Activated naive CD8-positive, alpha-beta T cell treated with anti-CD3 and anti-CD28 coated beads, Interleukin-2, amount 50 U/mL, for 24 hours (primary cell): ENCODE measurements at places on chromosomes 6 and 20.

DNA sequence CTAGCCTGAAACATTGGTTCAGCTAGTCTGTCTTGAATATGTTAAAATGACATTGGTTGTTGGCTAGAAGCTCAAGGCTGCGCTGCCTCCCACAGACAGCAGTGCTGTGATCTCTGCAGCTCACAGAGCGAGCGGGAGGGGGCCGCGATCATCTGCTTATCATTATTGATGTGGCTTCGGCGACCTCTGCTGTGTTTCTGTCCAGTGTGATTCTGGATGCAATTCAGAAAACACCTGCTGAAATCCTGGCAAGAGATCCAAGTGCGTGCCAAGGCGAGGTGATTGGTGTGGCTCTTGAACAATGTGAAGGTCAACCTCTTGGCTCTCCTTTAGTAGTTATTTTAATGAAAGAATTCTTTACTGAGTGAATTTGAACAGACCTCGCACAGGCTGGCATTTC, 142.3 kb upstream of the SASH1 start:
- DNase-seq, result peak; percentile 4

- no peak for DNase-seq
These were observed 5.1 kb upstream of the POPDC3 start for GRCh38 chr6:105184921-105185320.

GRCh38 chr6:87909849-87910248, 137.8 kb upstream of the SPACA1 start:
- peak; percentile 59 for DNase-seq

DNA sequence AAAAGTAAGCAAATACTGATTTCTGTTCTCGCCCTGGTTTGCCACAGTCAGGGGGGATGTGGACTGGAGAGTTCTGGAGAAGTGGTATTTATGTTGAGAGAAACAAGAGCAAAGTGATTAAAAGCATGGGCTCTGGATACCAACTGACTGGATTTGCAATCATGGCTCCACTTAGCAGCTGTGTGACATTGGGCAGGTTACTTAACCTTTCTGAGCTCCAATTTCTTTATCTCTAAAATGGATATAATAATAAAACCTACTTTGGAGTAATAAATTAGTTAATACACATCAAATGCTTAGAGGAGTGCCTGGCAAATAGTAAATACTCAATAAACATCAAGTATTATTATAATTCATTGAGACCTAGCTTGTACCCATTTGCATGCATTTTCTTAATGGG, 111.7 kb downstream of the CLIC5 start:
- no peak for DNase-seq

DNA sequence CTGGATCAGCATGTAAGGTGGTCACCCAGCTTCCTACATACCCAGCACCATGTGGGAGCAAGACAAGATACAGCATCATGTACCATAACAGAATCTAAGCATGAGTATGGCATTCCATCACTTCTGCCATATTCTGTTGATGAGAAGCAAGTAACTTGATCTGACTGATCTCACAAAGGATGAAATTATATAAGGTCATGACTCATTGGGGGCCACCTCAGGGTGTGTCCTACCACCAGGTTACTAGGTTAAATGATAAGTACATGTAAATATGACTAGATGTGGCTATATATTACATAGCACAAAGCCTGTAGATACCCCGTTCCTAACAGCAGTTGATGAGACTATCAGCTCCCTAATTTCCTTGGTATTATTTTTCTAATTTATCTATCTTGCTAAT, 213.1 kb downstream of the DOK5 start:
- DNase-seq, result no peak

DNA sequence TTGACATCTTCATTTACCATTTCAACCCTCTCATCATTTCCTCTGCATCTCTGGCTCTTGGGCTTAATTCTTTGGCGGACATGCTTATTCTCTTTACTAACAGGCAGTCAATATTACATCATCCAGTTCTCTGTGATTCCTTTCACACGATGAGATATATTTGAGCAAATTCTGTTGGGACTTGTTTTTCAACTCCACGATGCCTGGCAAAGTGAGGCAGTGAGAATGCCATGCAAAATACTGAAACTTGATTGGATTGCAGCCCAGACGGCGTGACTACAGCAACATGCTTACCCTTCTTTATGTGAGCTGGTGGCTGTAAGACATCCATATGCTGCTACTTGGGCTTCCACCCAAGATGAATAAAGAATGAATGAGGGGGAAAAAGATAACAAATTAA, 101.7 kb upstream of the SPACA1 start:
- DNase-seq, result no peak

- DNase-seq, result no peak
These were observed 334.0 kb upstream of the NT5E start for GRCh38 chr6:85115876-85116275.

DNA sequence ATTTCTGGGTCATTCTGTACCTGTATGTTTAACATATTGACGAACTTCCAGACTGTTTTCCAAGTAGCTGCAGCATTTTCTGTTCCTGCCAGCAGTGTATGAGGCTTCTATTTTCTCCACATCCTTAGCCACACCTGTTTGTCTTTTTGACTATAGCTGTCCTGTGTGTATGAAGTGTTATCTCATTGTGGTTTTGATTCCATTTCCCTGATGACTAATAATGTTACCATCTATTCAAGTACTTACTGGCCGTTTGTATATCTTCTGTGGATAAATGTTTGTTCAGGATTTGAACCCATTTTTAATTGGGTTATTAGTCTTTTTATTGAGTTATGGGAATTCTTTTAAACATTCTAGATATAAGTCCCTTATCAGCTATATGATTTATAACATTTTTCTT, 95.2 kb downstream of the JAG1 start:
- DNase-seq, result no peak

- no peak for DNase-seq
These were observed 85.6 kb downstream of the BFSP1 start for GRCh38 chr20:17445543-17445942.

DNA sequence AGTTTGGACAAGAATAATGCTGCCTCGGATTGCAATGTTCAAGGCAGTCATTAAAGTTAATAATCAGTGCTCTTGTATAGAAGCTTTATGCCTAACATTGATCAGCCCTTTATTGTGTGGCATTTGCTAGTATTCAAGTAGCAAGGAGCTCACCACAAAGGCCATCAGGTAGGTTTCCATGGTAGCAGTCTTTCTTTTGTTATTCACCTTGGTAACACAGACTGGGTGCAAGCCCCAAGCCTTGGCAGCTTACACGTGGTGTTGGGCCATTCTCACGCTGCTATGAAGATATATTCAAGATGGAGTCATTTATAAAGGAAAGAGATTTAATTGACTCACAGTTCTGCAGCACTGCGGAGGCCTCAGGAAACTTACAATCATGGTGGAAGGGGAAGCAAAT, 149.3 kb downstream of the ADAT2 start:
- no peak for DNase-seq

DNA sequence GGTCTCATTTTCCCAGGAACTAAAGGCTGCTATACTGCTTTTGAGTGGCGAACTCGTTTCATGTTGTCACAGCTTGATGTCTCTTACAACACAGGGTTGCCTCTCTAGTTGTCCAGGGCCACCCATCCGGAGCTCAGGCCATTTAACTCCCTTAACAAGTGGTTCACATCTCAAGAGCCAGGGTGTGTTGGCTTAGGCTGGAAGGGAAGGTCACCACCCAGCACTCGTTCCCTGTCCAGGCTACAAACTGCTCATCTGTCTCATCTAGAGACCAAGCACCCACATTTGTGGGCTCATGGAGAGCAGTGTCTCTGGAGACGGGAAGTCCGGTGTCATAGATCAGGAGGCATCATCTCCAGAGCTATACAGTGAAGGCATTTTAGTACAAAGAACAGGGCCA, 106.8 kb upstream of the EXOC2 start:
- no peak for DNase-seq

GRCh38 chr6:48998574-48998973, 464.5 kb downstream of the MMUT start:
- no peak for DNase-seq

DNA sequence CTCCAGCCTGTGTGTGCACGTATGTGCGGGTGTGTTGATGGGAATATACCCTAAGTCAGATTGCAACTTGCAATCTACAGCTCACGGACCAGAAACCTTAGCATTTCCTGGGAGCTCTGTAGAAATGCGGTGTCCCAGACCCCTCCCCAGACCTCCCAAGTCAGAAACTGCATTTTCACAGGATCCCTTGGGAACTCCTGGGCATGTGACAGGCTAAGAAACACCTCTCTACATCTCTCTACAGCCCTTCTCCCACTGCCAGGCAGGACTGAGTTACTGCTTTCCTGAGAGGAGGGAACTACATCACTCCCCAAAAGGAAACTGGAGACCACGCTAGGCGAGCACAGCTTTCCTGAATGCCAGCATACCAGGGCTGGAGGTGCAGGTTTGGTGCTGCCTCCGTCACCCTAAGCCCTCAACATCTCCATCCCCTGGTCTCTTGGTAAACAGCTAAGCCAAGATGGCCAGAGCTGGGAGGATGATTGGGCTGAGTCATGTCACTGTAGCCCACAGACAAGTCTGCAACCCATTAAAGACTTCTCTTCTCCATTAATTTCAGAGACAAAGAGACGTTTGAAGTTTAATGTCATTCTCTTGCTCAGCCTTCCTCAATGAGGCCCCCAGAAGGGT, 194.4 kb downstream of the BMP7 start:
- no peak for DNase-seq

- DNase-seq, result no peak
These were observed 50.6 kb downstream of the LAMA4 start for GRCh38 chr6:112203577-112204349.

DNA sequence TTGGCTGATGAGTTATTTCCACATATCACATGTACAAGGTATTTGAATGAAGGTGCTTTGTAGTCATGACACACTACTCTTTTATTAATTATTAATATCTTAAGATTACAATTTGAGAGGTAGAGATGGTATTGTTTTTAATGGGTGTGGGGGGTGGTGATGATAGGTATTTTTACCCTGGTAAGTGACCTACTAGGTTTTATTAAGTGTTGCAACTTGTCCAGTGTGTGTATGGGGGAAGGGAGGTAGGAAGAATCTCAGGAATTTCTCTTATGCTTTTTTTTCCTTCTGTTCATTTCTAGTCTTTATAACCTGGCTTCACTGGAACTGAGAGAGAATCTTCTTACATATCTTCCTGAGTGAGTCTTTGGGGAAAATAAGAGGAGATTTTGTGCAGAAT, 101.4 kb downstream of the LRRC1 start:
- no peak for DNase-seq

DNA sequence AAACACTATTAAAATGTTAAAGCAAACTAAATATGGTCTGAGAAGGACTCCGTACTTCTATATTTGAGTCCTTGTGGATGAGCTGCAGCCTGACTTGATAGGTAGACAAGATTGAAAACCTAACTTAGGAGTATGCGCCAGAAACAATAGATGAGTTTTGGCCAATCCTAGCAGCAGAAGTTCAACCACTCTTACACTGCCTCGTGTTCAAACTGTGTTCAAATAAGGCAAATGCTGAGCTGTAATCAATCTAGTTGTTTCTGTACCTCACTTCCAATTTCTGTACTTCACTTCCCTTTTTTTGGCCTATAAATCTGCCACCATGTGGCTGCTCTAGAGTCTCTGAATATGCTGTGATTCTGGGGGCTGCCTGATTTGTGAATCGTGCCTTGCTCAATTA, 13.2 kb upstream of the SERINC1 start:
- DNase-seq, result no peak

GRCh38 chr6:72553531-72554511, 68.0 kb upstream of the KCNQ5 start:
- no peak for DNase-seq

DNA sequence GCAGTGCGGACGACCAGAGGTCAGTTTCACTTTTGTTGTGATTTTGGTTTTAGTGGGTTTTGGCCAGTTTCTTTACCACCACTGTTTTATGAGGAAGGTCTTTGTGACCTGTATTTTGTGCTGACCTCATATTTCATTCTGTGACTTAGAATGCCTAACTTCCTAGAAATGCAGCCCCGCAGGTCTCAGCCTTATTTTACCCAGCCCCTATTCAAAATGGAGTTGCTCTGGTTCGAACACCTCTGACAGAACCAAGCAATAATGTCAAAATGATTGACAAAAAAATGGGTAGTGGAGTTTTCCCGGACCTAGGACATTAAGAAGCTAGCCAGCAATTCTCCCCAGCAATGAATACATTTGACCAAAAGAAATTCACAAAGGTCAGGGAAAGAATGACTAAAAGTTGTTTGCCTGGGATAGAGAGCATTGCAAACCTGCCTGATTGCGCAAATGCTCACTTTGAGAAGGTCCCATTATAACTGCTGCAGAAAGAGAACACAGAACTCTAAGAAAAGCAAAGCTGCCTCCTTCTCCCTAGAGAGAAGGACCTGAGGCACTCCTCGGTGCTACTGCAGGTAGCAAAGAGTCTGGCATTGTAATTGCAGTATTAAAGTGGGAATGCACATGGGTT, 288.8 kb downstream of the ADGB start:
- DNase-seq, result no peak

DNA sequence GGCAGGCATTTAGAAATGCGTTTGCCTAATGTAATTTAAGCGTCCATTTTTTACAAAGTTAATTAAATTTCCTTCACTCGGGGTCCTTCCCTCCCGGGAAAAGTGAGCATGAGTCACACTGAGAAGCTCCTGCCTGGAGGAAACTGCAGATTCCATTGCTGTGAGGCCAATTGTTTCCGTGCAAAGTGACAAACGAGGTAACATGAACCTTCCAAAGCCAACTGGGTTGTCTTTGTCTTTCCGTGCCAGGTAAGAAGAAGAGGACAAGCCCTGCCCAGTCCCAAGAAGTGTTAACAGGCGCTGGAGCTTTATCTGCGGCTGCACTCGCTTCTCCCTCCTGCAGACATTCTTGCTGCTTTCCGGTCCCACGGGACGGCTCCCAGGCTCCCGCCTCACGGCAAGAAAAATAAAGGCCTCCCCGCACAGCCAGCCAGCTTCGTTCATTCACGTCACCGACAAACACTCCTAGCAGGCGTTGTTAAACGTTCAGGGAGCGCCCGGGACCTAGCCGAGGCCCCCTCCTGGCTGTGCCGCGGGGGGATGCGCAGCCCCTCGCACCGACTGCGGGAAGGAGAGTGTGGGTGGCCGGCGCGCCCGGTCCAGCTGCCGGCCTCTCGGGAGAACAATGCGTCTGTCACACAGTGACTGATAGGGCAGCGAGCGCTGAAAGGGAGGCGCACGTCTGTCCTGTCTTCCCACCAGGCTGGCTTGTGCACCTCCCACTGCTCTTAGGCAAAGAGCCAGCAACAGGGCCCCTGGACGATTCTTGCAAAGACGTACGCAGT, 61.5 kb upstream of the HDDC2 start:
- DNase-seq, result no peak

- no peak for DNase-seq
These were observed 20.2 kb upstream of the APMAP start for GRCh38 chr20:25012616-25013189.

DNA sequence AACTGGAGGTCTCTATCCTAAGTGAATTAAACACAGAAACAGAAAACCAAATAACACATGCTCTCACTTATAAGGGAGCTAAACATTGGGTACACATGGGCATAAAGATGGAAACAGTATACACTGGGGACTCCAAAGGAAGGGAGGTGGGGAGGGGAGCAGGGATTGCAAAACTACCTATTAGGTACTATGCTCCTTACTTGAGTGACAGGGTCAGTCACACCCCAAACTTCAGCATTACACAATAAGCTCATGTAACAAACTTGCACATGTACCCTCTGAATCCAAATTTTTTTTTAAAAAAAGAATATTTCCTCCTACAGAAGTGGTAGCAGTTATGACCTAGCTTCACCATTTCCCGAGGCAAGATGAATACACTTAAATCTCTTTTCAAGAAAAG, 49.5 kb upstream of the MYLIP start:
- DNase-seq, result no peak

GRCh38 chr6:37218061-37218460, 39.5 kb upstream of the TBC1D22B start:
- DNase-seq, result no peak

- no peak for DNase-seq
These were observed 409.6 kb downstream of the MAFB start for GRCh38 chr20:40279390-40279789.
